ENCODE measurements at places on chromosomes 4 and X.

DNA sequence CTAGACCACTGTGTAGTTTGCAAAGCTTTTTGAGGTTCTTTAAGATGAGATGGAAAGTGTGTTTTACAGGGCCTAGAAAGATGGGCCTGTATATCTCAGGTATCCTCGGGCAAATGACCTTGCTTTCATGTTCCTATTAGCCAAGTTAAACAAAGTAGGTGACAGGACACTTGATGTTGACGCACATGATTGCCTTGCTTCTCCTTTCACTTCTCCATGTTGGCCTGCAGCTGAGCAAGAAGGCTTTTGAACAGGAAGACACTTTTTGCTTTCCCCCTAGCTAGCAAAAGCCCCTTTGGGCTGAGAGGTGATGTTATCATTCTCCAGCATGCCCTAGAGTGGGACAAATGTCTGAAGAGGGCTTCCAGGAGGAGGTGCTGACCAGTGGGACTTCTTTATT is 202.1 kb downstream of the GPC3 start:
- DNase-seq = peak; percentile 18

DNA sequence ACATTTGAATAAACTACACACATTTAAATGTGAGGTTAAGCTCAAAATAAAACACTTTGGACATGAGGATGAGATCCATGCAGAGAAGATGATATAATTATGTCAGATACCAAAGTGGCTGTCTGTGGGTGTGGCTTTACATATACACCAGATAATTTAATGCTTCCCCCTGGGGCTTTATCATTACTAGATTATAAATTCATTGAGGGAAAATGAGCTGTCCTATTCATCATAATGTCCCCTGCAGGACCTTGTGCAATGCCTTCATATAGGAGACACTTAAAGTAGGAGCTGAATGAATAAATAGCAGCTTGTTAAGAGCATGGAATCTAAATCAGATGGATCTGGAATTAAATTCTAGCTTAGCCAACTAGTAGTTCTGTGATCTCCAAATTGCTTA is 49.7 kb downstream of the OTC start:
- no peak for DNase-seq

- no peak for DNase-seq
Observed at GRCh38 chr4:6595897-6596537, 21.0 kb downstream of the MAN2B2 start.

DNA sequence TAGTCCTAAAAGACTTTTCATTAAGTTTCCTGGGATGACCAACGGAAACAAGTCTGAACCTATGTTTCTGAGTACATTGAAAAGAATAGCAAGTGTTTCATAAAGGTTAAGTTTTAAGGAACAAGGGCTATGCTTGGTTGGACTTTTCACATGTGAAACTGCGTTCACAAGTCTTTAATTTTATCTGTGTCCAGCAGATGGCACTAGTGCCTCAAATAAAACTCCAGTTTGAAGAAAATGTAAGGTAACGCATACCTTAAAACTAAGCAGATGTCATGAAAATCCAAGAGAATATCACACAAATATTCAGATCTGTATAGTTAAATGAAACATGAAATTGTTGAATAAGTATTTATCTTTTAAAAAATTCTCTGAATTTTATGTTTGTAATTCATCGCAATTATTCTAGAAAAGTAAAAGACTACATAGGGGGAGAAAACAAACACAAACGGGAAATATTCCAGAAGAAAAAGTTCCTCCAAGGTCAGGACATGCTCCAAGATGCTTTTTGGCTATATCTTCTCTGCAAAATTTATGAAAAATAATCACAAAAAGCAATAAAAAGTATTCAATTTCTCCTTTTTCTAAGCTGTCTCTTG is 89.6 kb upstream of the MAD2L1 start:
- peak; percentile 49 for DNase-seq

GRCh38 chrX:129825746-129826505 is 17.8 kb downstream of the ZDHHC9 start:
- no peak for DNase-seq

DNA sequence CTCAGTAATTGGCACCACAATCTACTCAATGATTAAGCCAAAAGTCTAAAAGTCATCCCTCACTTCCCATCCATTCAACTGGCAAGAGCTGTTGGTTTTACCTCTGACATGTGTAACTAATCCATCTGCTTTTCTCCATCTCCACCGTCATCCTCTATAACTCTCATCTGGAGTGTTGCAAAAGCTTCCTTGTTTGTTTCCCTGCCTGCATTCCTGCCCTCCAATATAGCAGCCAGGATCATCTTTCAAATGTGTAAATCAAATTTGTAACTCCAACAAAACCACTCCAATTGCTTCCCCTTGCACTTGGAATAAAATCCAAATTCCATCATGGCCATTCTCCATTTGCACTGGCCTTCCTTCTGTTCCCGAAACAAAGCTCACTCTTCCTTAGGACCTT is 4.3 kb upstream of the PLAC8 start:
- no peak for DNase-seq

- no peak for DNase-seq
Observed at GRCh38 chr4:5799406-5799805, 88.4 kb downstream of the EVC start.

GRCh38 chrX:9465380-9466123 is 694 bp downstream of the TBL1X start:
- no peak for DNase-seq

DNA sequence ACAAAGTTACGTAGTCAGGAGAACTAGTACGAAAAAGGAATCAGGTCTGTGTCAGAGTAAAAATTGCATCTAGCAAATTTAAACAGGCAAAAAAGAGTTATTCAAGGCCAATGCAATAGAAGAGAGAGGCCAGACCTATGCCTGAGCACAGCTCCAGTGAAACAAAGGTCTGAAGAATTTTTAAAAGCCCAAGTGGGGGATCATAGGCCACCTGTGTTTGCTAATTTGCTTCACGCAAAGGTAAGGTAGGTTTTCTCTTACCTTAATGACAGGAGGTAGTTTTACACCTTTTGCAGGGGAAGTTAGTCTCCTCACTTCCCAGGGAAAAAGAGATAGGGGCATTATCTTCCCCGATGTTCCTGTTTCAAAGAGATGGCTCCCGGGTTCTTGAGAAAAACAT is 448.6 kb upstream of the TECRL start:
- DNase-seq = no peak

Measured in GM12864 (cell line).